ENCODE measurements at places on chromosomes 12 and 14.

DNA sequence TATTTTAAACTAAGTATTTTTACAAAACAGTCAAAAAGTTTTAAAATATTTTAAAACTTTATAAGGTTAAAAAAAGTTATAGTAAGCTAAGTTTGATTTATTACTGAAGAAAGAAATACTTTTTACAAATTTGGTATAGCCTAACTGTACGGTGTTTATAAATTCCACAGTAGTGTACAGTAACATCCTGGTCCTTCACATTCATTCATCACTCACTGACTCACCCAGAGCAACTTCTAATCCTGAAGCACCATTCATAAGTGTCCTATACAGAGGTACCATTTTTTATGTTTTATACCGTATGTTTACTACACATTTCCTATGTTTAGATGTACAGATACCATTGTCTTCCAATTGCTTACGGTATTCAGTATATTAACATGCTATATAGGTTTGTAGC lies 170.0 kb downstream of the KLHL28 start:
- DNase-seq, result no peak

GRCh38 chr12:5466521-5466960 lies 34.6 kb downstream of the NTF3 start:
- no peak for DNase-seq

DNA sequence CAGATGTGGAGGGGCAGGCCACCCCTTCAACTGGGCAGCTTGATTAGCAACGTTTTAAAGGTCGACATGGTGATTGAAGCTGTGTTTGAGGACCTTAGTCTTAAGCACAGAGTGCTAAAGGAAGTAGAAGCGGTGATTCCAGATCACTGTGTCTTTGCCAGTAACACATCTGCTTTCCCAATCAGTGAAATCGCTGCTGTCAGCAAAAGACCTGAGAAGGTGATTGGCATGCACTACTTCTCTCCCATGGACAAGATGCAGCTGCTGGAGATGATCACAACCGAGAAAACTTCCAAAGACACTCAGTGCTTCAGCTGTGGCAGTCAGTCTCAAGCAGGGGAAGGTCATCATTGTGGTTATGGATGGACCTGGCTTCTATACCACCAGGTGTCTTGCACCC lies 23.9 kb upstream of the AICDA start:
- no peak for DNase-seq

- no peak for DNase-seq
Observed at GRCh38 chr12:85138833-85139232, 102.7 kb downstream of the LRRIQ1 start.
